ENCODE measurements at places on chromosomes 6 and 20. TPM values are rescaled to one million over a fixed set of nuclear protein-coding genes. Genes with fewer than 3 reads are reported as not detected.

FILIP1 gene
- not detected for total RNA-seq

RNF182 gene
- total RNA-seq: 24.7 TPM

- no peak for DNase-seq
Observed at GRCh38 chr6:13427801-13428582, 59.4 kb downstream of the GFOD1 start.

DNA sequence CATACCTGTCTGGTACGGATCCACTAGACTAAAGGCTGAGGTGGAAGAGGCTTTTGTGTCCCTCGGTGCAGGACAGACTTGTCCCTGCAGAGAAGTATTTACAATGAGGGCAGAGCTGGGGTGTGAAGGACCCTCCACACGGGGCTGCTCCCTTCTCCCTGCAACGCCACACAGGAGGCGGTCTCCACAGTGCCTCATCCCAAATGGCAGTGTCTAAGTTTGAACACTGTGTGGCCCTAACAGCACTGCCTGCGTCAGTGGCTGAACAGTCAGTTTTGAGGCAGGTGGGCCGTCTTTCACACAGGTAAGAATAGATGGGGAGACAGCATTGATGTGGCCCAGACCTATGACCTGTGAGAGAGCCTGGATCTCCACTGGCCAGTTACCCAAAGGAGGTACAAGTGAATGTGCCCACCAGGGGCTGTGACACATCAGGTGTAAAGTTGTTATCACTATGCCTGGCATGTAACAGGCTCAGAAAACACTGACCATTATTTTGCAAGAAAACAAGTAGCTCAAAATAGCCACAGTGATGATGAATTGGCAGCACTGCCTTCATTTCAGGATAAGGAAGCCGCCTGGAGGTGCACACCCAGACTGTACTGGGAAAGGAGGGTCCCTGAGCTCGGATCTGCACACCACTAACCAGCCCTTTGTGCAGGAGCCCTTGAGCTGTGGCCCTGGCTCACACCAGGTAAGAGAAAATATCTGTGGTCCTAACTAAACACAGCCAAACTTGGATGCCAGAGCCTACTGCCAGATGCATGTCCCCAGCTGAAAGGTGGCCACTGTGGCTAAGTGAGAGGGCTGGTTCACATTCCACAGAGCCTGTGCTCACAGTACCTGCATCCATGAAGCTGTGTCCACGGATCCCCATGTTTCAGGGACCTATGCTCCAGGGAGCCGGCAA lies 246.7 kb downstream of the DLL1 start:
- no peak for DNase-seq

GRCh38 chr20:56788041-56788670 lies 159.1 kb downstream of the TFAP2C start:
- DNase-seq: peak; percentile 99

GRCh38 chr6:153092082-153093013 lies 38.7 kb downstream of the RGS17 start:
- DNase-seq: peak; percentile 55

DNA sequence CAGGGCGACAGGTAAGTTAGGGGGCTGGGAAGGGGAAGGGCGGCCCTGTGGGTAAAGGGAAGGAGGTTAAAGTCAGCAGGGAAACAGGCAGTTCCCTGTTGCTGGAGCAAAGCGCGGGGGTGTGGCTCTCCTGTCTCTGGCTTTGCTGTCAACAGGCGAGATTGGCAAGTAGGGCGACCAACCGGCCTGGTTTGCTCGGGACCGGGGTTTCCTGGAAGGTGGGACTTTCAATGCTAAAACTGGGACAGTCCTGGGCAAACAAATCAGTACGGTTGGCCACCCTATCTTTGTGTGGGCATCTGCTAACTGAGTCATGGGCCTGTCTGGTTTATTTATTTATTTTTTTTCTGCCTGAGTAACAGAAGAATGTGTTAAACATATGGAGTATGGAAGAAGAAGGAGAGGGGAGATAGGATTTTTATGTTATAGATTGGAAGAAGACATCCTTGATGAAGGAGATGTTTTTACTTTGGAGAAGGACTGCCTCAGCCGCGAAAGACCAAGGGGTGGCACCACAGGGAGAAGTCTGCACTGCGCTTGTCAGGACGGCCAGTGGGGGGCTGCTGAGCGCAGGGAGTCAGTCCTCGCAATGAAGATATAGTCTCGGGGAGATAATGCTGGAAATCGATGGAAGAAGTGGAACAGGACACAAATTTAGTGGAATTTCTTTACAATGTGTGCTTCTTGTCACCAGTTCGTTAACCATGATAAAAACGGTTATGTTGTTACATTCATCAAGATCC lies 43.4 kb upstream of the ESR1 start:
- DNase-seq: peak; percentile 87

GRCh38 chr6:14025160-14025559 lies 92.4 kb upstream of the CD83 start:
- no peak for DNase-seq

DNA sequence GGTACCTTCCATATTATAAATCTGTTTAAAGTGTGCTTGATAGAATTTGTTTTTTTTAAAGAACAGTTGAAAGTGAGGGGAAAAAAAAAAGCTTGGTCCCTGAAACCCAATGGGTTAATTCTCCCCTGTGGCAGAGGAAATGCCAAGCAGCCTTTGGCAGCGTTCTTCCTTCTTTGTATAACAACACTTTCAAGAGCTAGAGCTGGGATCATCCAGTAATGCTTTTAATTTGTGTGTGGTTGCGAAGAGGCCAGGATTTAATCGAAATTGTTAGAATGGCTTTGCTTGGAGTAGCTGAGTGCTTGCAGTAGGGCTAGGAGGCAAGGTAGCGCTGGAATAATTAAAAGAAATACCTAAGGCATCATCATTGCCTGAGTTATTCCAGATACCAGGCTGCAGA lies 692.0 kb downstream of the DHX35 start:
- no peak for DNase-seq

NTSR1 gene
- total RNA-seq: 10.6 TPM

GRCh38 chr6:151911401-151911800 lies 103.9 kb downstream of the ESR1 start:
- DNase-seq: peak; percentile 35

- DNase-seq: no peak
Observed at GRCh38 chr6:149493761-149494320, 9.0 kb upstream of the ZC3H12D start.

DNA sequence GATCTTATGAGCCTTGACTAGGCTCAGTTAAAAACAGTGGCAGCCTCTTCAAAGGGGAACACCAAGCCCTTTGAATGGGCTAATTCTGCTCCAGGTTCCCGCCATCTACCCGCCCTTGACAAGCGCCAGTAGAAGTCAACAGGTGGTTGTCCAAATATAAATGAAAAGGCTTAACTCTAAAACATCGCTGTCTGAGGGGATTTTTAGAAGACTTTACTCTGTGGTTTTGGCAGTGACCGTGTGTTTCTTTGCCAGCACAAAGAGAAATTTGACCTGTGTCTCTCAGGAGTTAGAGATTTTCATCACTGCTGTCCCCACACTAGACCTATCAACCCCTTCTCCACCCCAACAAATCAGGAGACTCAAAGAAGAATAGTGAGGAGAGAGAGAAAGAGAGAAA lies 19.8 kb upstream of the SIM1 start:
- DNase-seq: no peak

OTOR gene
- total RNA-seq: not detected

MYL9 gene
- total RNA-seq: 12.0 TPM

TBXT gene
- not detected for total RNA-seq

GRCh38 chr6:140185991-140186390 lies 811.5 kb upstream of the CITED2 start:
- DNase-seq: no peak

GRCh38 chr6:112040956-112041355 lies 12.9 kb upstream of the CCN6 start:
- no peak for DNase-seq

GRCh38 chr6:331622-332521 lies 39.6 kb downstream of the DUSP22 start:
- no peak for DNase-seq

RUNX2 gene
- total RNA-seq: 7.3 TPM

DNA sequence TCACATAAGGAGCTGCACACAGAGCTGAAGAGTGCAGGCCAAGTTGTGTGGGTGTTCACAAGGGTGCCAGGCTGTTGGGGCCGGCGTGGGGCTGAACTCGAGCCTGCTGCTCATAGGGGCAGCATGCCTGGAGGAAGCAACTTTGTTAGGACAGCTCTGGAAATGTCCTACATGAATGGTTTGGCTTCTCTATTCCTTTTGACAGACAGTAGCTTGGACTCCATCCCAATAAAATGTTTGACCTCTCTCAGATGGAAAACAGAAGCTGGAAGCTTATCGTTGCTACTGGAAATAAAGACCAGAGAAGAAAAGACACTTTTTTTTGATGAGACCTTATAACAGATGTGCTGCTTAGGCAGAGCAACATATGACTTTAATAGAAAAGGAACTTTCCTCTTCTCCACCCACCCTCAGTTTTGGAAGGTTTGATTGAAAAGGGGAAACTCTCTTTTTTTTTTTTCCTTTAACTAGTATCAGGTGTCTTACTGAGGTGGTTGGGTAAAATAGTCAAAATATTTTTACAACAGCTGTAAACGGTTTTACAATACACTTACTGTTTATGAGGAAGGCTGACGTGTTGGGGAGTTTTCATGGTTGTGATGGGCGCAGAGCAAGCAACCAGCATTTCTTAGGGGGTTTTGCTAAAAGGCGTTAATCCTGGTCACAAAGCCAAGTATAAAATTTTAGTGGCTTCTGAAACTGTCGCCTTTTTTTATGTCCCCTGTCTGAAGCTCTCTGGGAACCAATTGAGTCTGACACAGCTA lies 80.7 kb upstream of the EEF1E1 start:
- DNase-seq: no peak

GRCh38 chr6:159939591-159940016 lies 29.3 kb upstream of the IGF2R start:
- no peak for DNase-seq

EYS gene
- 0.07 TPM for total RNA-seq

Measured in PC-3 (cell line).